Osteocyte (in vitro differentiated cells): ENCODE measurements at places on chromosomes 4 and X. TPM values are rescaled to one million over a fixed set of nuclear protein-coding genes. Genes with fewer than 3 reads are reported as not detected.

Gene MAGEB2
- not detected in 2 replicates for total RNA-seq

Gene HTR2C
- not detected in 2 replicates for total RNA-seq

Gene PHEX
- total RNA-seq: 1.4 and 1.6 TPM in 2 replicates

Gene IL13RA2
- total RNA-seq: not detected in 2 replicates

Gene KIT
- 10.8 and 11.6 TPM in 2 replicates for total RNA-seq

Gene CT45A2
- total RNA-seq: not detected in 2 replicates

Gene TEX11
- not detected in 2 replicates for total RNA-seq

Gene GNRHR
- not detected in 2 replicates for total RNA-seq

Gene PNMA6A
- total RNA-seq: 1.5 and 1.6 TPM in 2 replicates

DNA sequence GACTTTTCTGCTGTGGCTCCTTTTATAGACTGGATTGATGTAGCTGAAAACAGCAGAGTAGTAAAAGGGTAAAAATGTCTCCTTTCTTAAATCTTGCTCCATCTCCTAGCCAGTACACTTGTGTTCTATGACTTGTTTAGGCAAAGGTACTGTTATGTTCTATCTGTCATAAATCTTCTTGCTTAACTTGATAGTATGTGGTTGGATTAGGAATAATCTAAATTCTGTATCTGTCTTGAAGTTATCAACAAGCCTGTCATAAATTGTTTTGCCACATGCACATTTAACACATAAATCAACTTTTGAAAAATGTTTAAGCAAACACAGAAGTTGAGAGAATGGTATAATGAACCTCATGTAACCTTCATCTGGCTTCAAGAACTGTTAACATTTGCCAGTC, 157.0 kb downstream of the FRAS1 start:
- DNase-seq: no peak
- no peaks in the 10 kb centered on the region for H3K27me3 ChIP-seq
- no peaks in the 10 kb centered on the region for H3K4me1 ChIP-seq
- no peak overlapping the region for H3K4me3 ChIP-seq
- no peaks in the 10 kb centered on the region for H3K36me3 ChIP-seq

DNA sequence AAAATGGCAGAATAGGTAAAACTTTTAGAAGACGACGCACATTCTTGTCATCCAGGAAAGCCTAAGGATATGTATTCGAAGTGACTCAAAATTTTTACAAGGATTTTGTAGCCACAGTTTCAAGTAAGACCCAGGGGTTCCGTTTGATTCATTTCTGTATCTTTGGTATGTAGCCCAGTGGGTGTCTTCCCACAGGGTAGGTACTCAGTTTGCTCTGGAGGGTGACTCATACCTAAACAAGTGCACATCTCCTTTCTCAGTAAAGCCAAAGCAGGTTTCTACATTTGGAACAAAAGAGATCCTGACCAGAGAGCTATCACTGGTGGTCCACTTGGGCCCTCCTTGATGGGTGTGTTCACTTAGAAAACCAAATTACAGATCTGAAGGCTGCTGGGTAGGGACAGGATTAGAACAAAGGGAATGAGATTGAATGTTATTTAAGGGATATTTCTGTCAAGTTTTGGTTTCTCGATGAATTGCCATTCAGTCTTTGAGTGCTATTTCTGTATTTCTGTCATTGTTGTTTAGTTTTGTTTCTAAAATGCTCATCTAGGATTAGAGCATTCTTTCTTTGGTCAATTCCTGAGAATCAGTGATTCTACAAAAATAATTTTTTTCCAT, 56.1 kb downstream of the PLS3 start:
- no peak for DNase-seq
- no peaks in the 10 kb centered on the region for H3K27me3 ChIP-seq
- H3K4me1 ChIP-seq: peaks cover 78% of the 10 kb centered on the region
- H3K27ac ChIP-seq: peak overlapping the region; percentile 98
- H3K4me3 ChIP-seq: peak overlapping the region; percentile 65

DNA sequence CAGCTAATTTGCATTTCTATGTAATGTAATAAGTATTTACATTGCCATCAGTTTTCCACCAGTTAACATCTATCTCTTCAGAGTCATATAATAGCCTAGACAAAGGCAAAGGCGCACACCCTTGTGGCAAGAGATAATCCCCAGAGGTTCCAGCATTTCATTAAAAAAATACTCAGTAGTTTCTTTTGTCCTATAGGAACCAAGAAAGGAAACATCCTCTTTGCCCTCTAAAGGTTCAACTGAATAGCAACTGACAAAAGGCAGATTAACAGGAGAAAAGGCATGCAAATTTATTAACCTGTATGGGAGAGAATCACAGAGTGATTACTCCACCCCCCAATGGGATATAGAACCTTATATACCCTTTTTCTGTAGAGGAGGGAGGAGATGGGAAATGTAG, 48.4 kb downstream of the MAGEB17 start:
- no peak overlapping the region for H3K4me3 ChIP-seq
- H3K27ac ChIP-seq: no peak overlapping the region
- H3K27me3 ChIP-seq: no peaks in the 10 kb centered on the region
- H3K4me1 ChIP-seq: peaks cover 37% of the 10 kb centered on the region
- DNase-seq: no peak
- H3K36me3 ChIP-seq: no peaks in the 10 kb centered on the region

- no peak overlapping the region for H3K4me3 ChIP-seq
- no peak for DNase-seq
- H3K27me3 ChIP-seq: peaks cover 6% of the 10 kb centered on the region
- no peaks in the 10 kb centered on the region for H3K36me3 ChIP-seq
- H3K27ac ChIP-seq: no peak overlapping the region
Measured at GRCh38 chr4:13705521-13706041, 78.1 kb upstream of the BOD1L1 start.

GRCh38 chr4:184248216-184248615, 30.5 kb upstream of the ENPP6 start:
- H3K4me1 ChIP-seq: no peaks in the 10 kb centered on the region
- no peak overlapping the region for H3K4me3 ChIP-seq
- no peaks in the 10 kb centered on the region for H3K36me3 ChIP-seq
- peaks cover 11% of the 10 kb centered on the region for H3K27me3 ChIP-seq

DNA sequence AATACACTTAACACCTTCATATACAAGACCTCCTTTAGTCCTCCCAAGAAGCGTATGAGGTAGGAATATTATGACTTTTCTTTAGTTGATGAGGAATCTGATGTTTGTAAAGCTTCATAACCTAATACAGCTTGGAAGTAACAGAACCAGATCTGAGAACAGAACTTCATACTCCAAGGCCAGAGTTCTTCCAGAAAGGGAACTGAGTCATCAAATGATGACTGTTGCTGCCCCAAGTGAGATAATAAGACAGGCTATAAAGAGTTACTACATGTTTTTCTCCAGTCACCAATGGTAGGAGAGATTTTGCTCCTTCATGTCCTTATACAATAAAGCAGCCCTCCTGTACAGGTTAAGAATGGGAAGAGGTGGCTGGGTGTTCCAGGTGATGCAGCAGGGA, 74.3 kb upstream of the ANXA3 start:
- H3K27me3 ChIP-seq: peaks cover 6% of the 10 kb centered on the region
- no peaks in the 10 kb centered on the region for H3K36me3 ChIP-seq
- H3K4me1 ChIP-seq: peaks cover 8% of the 10 kb centered on the region
- DNase-seq: no peak
- no peak overlapping the region for H3K4me3 ChIP-seq
- no peak overlapping the region for H3K27ac ChIP-seq

- H3K4me1 ChIP-seq: no peaks in the 10 kb centered on the region
- peaks cover 18% of the 10 kb centered on the region for H3K27me3 ChIP-seq
- H3K4me3 ChIP-seq: no peak overlapping the region
- no peak for DNase-seq
- H3K27ac ChIP-seq: no peak overlapping the region
Measured at GRCh38 chr4:140212646-140213045, 58.7 kb upstream of the MAML3 start.

DNA sequence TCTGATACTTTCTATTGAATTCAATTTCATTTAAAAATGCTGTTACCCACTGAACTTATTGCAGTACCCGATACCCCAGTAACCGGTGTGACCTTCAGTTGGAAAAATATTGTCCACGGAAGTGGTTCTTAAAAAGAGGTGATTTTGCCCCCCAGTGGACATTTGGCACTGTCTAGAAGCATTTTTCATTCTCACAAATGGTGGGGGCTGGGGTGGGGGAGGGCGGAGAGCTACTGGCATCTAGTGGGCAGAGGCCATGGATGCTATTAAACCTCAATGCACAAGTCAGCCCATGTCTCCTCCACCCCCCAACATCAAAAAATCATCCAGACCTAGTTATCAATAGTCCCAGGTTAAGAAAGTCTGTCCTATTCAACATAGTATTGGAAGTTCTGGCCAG, 19.6 kb upstream of the CHM start:
- no peak overlapping the region for H3K27ac ChIP-seq
- no peak for DNase-seq
- no peak overlapping the region for H3K4me3 ChIP-seq
- no peaks in the 10 kb centered on the region for H3K36me3 ChIP-seq
- peaks cover 9% of the 10 kb centered on the region for H3K27me3 ChIP-seq

DNA sequence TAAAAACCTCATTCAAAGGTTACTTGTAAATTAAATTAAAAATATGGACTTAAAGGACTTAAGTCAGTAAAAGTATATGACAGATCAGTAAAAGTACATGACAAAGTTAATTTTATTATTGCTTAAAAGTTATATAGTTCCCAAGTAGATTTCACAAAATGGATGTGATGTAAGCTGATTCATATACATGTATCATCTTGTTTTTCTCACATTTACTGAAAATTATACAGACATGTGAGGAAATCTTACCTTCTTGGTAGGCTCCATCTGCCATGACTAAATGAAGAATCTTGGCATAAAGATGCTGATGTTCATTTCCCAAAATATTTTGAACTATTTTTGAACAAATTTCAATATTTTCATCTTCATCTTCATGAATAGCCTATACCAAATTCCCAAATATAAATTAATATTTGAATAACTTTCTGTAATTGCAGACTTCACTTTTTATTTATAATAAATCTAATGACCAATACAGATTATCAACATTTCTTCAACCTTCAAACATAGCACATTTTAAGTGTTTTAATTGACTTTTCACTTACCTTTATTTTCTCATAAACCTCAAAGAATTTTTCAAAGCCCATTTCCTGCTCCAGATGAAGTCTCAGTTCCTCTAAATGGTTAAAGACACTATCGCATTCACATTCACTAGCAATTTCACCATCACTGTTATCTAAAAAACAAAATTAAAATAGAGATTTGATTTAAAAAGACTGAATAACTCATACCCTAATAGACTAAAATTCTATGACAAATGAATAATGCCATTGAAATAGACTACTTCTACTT, 129.4 kb upstream of the SH3RF1 start:
- no peak for DNase-seq
- H3K27ac ChIP-seq: no peak overlapping the region
- no peaks in the 10 kb centered on the region for H3K27me3 ChIP-seq
- peaks cover 9% of the 10 kb centered on the region for H3K36me3 ChIP-seq

GRCh38 chr4:90443231-90443630, 316.0 kb downstream of the CCSER1 start:
- no peak for DNase-seq
- no peaks in the 10 kb centered on the region for H3K36me3 ChIP-seq
- H3K27me3 ChIP-seq: no peaks in the 10 kb centered on the region
- H3K4me3 ChIP-seq: no peak overlapping the region
- no peak overlapping the region for H3K27ac ChIP-seq
- peaks cover 13% of the 10 kb centered on the region for H3K4me1 ChIP-seq

DNA sequence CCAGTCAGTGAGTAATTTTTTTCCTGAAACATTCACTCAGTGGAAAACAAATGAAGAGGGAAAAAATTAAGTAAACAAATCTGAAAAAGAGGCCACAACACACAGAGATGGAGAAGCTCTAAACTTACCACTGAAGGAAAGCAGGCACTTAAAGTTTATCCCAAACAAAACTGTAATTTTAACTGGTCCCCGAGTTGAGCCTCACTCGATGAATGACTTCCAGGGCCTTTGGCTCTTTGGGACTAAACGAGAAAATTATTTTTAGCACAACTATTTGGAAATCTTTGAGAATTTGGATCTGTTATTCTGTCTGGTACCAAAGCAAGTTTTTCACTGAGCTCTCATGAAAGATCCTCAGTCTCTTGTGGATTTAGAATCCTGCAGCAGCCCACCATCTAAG, at the start of gene C1QTNF7:
Gene C1QTNF7, plus strand, starts transcription at position 333 of the 400 bp plus-strand sequence. CDS start 7,711 bp downstream, outside the sequence.
- H3K4me3 ChIP-seq: no peak within 1 kb of the TSS
- no peaks in the 10 kb centered on the region for H3K36me3 ChIP-seq

DNA sequence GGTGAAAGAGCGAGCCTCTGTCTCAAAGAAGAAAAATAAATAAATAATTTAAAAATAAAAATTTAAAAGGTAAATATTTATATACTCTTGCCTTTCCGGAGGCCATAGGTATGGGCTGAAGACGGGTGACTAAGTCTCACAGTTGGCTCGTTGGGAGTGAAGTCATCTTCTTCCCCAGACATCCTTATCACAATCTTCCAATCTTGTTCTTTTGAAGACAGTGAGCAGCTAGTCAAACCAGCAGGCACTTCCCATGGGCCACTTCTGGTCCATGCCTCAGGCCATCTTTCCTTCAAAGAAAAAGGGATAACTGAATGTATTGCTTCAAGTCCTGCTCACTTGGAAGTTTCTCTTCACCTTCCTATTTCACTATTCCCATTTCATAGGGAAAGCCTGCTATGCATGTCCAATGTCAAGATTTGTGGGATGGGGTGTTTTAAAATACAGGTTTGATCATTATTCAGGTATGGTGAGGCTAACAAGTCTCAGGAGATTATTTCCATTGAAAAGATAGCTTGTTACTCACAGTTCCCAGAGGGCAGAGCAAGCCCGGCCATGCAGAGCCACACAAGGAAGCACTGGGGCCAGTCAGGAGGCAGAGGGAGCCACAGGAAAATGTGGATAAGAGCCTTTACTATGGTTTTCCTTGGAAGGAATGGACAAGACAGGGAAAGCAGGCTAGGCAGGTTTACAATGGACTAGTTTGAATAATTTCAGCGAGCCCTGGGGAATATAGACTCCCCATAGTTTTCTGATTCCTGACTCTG, 33.3 kb upstream of the VCX2 start:
- no peaks in the 10 kb centered on the region for H3K27me3 ChIP-seq
- no peaks in the 10 kb centered on the region for H3K4me1 ChIP-seq
- no peak overlapping the region for H3K27ac ChIP-seq
- no peak for DNase-seq
- H3K4me3 ChIP-seq: no peak overlapping the region

- H3K27ac ChIP-seq: no peak overlapping the region
- H3K27me3 ChIP-seq: peaks cover 24% of the 10 kb centered on the region
- no peak for DNase-seq
- peaks cover 7% of the 10 kb centered on the region for H3K4me1 ChIP-seq
- H3K36me3 ChIP-seq: peaks cover 9% of the 10 kb centered on the region
- no peak overlapping the region for H3K4me3 ChIP-seq
Measured at GRCh38 chr4:86043755-86044592, 315.9 kb downstream of the MAPK10 start.

GRCh38 chr4:7002336-7002735, 40.8 kb upstream of the TADA2B start:
- DNase-seq: no peak
- no peak overlapping the region for H3K27ac ChIP-seq
- H3K4me1 ChIP-seq: no peaks in the 10 kb centered on the region
- no peak overlapping the region for H3K4me3 ChIP-seq
- no peaks in the 10 kb centered on the region for H3K27me3 ChIP-seq

GRCh38 chrX:11687157-11687556, 21.4 kb upstream of the ARHGAP6 start:
- H3K4me3 ChIP-seq: no peak overlapping the region
- H3K27ac ChIP-seq: no peak overlapping the region
- no peaks in the 10 kb centered on the region for H3K36me3 ChIP-seq
- H3K27me3 ChIP-seq: peaks cover 3% of the 10 kb centered on the region
